ENCODE measurements at places on chromosomes 1 and 21. TPM values are rescaled to one million over a fixed set of nuclear protein-coding genes. Genes with fewer than 3 reads are reported as not detected.

- peaks cover 25% of the 10 kb centered on the region for H3K4me1 ChIP-seq
- H3K27ac ChIP-seq = peak overlapping the region; percentile 10
- no peaks in the 10 kb centered on the region for H3K36me3 ChIP-seq
- no peak for DNase-seq
Measured at GRCh38 chr1:8527941-8528340, 210.0 kb downstream of the SLC45A1 start.

The FCRL4 gene
- not detected for total RNA-seq

DNA sequence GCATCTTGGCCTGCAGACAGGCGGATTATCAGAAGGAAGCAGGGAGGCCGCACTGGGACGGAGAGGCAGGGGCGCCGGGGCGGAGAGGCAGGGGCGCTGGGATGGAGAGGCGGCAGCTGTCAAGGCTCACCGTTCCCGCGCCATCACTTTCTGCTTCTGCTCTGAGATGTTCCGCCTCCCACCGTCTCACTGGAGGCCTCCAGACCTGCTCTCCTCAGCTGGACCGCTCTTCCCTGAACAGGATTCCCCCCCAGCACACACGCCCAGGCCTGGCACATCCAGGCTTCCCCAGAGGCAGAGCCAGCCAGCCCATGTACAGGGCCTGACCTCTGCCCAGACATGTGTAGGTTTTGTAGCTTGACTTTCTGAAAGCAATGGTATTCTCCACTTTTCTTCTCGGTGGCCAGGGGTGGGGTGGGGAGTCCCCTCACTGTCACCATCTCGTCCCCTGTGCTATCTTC, 84.1 kb downstream of the RIPK4 start:
- H3K27me3 ChIP-seq = no peaks in the 10 kb centered on the region
- no peak for DNase-seq
- no peaks in the 10 kb centered on the region for H3K36me3 ChIP-seq
- no peak overlapping the region for H3K27ac ChIP-seq
- no peaks in the 10 kb centered on the region for H3K4me1 ChIP-seq

DNA sequence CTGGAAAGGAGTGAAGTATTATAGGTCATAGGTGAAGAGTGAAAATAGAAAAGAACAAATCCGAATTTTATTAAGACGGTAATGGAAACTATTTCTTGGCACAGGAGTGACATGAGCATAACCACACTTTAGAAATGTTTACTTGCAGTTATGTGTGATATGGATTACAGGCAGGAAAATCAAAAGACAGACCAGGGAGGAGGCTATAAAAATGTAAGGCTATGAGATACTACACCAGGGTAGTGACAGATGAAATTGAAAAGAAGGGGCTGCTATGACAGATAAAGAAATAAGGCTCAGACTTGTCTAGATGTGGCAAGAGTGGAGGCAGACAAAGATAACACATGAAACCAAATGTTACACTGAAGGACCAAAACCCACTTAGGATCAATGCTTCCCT, 31.7 kb downstream of the GPATCH2 start:
- no peaks in the 10 kb centered on the region for H3K4me1 ChIP-seq
- no peak overlapping the region for H3K27ac ChIP-seq
- H3K4me3 ChIP-seq = no peak overlapping the region
- no peak for DNase-seq
- no peaks in the 10 kb centered on the region for H3K36me3 ChIP-seq
- H3K27me3 ChIP-seq = no peaks in the 10 kb centered on the region

- H3K4me1 ChIP-seq = no peaks in the 10 kb centered on the region
- H3K36me3 ChIP-seq = no peaks in the 10 kb centered on the region
- no peak overlapping the region for H3K4me3 ChIP-seq
- DNase-seq = no peak
- H3K27ac ChIP-seq = no peak overlapping the region
Measured at GRCh38 chr1:152447484-152447883, 33.4 kb upstream of the CRNN start.

The SAMSN1 gene
- 51.2 TPM for total RNA-seq

- no peaks in the 10 kb centered on the region for H3K36me3 ChIP-seq
- H3K4me1 ChIP-seq = no peaks in the 10 kb centered on the region
- no peak overlapping the region for H3K27ac ChIP-seq
- DNase-seq = no peak
- peaks cover 17% of the 10 kb centered on the region for H3K27me3 ChIP-seq
- no peak overlapping the region for H3K4me3 ChIP-seq
Measured at GRCh38 chr1:56584910-56585528, 5.7 kb upstream of the PLPP3 start.

DNA sequence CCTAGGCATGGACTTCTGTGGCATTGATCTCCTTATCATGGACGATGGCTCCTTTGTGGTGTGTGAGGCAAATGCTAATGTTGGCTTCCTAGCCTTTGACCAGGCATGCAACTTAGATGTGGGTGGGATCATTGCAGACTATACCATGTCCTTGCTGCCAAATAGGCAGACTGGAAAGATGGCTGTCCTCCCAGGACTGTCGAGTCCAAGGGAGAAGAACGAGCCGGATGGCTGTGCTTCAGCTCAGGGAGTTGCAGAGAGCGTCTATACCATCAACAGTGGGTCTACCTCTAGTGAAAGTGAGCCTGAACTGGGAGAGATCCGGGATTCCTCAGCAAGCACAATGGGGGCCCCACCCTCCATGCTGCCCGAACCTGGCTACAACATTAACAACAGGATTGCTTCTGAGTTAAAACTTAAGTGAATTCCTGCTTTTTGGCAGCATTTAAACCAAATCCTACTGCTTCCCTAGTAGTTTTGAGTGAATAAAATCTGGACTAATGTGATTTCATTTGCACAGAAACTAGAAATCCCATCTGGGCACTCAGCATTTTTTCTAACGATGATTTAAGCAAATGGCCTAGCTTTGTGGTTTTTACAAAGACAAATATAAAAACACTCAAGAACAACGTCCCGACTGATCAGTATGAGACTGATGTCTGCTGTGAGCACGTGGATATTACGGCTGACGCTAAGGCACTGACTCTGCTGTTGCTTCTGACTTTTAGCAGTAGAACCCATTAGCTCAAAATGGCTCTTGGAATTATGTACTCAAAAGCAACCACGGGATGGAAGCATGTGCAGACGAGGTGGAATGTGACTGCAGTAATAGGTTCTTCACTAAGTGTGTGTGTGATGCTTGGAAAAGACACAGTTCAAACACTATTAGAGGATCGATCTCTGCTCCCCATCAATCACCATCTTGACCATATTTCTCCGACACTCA, 34.2 kb downstream of the RIMKLA start:
- no peak overlapping the region for H3K4me3 ChIP-seq
- no peak for DNase-seq
- no peak overlapping the region for H3K27ac ChIP-seq
- no peaks in the 10 kb centered on the region for H3K4me1 ChIP-seq
- H3K36me3 ChIP-seq = no peaks in the 10 kb centered on the region

- H3K27me3 ChIP-seq = no peaks in the 10 kb centered on the region
- no peak overlapping the region for H3K4me3 ChIP-seq
- H3K36me3 ChIP-seq = no peaks in the 10 kb centered on the region
- H3K4me1 ChIP-seq = no peaks in the 10 kb centered on the region
- no peak overlapping the region for H3K27ac ChIP-seq
Measured at GRCh38 chr21:35252831-35253230, 203.7 kb upstream of the RUNX1 start.

- peaks cover 2% of the 10 kb centered on the region for H3K27me3 ChIP-seq
- no peaks in the 10 kb centered on the region for H3K36me3 ChIP-seq
- no peak overlapping the region for H3K27ac ChIP-seq
- no peak for DNase-seq
- peaks cover 42% of the 10 kb centered on the region for H3K4me1 ChIP-seq
Measured at GRCh38 chr1:23564529-23565122, 5.3 kb upstream of the ID3 start.

- H3K27ac ChIP-seq = no peak overlapping the region
- DNase-seq = no peak
- H3K27me3 ChIP-seq = no peaks in the 10 kb centered on the region
- H3K4me3 ChIP-seq = no peak overlapping the region
- H3K4me1 ChIP-seq = no peaks in the 10 kb centered on the region
Measured at GRCh38 chr1:67646145-67647035, 38.6 kb upstream of the GADD45A start.

The ATP1A4 gene
- total RNA-seq = 0.22 TPM

GRCh38 chr1:50430010-50430405, 6.8 kb upstream of the DMRTA2 start:
- peaks cover 16% of the 10 kb centered on the region for H3K4me1 ChIP-seq
- H3K27ac ChIP-seq = no peak overlapping the region
- H3K27me3 ChIP-seq = peaks cover 69% of the 10 kb centered on the region
- DNase-seq = no peak
- no peak overlapping the region for H3K4me3 ChIP-seq
- H3K36me3 ChIP-seq = no peaks in the 10 kb centered on the region

DNA sequence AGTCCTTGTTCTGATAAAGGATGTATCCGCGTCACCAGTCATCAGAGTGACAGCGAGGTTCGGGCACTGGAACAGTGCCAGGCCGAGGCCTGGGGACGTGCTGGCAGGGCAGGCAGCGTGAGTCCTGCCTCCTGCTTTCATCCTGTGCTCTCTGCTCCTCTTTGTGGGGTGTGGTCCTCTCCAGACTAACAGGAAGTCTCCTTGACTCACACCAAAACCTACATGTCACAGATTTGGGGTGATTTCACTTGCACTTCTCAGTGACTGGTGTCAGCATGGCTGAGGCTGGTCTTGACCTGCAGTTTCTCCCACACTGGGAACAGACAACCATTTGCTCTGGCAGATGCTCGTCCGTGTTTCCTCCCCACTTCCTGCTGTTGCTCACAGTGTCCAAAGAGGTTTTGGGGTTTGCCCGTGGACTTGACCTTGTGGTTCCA, 8.8 kb upstream of the NLRP3 start:
- DNase-seq = peak; percentile 79
- H3K36me3 ChIP-seq = no peaks in the 10 kb centered on the region
- peak overlapping the region; percentile 40 for H3K4me3 ChIP-seq
- H3K27ac ChIP-seq = peak overlapping the region; percentile 73
- H3K4me1 ChIP-seq = peaks cover 43% of the 10 kb centered on the region
- H3K27me3 ChIP-seq = no peaks in the 10 kb centered on the region

The WDR64 gene
- not detected for total RNA-seq

GRCh38 chr1:146051452-146051851, 29.9 kb upstream of the HJV start:
- H3K4me3 ChIP-seq = peak overlapping the region; percentile 49
- no peaks in the 10 kb centered on the region for H3K36me3 ChIP-seq
- H3K4me1 ChIP-seq = peaks cover 10% of the 10 kb centered on the region
- no peaks in the 10 kb centered on the region for H3K27me3 ChIP-seq

GRCh38 chr21:34997294-34997693, 51.8 kb downstream of the RUNX1 start:
- H3K27ac ChIP-seq = no peak overlapping the region
- H3K36me3 ChIP-seq = peaks cover 25% of the 10 kb centered on the region
- no peak overlapping the region for H3K4me3 ChIP-seq
- peaks cover 67% of the 10 kb centered on the region for H3K4me1 ChIP-seq
- DNase-seq = no peak
- H3K27me3 ChIP-seq = no peaks in the 10 kb centered on the region

- no peak overlapping the region for H3K27ac ChIP-seq
- DNase-seq = no peak
- H3K4me1 ChIP-seq = peaks cover 30% of the 10 kb centered on the region
- no peaks in the 10 kb centered on the region for H3K27me3 ChIP-seq
- H3K36me3 ChIP-seq = no peaks in the 10 kb centered on the region
Measured at GRCh38 chr1:209648931-209649776, 3.1 kb downstream of the LAMB3 start.

The GBP5 gene
- 52.9 TPM for total RNA-seq

DNA sequence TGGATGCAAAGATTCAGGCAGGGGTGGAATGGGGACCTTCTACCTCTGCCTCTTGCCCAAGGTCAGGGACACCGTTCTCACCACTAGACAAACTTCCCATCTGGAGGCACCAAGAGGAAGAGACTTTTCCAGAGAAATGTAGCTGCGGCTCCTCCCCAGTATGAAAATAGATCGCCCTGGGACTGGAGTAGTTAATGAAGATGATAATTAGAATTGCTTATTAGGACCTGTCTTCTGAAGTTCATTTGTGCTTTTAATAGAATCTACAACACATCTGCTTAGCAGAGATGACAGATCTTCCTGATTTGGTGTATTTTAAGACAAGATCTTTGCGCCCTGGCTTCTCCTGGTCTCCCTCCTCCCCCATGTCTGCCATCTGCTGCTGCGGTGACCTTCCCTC, 266.6 kb downstream of the KAZN start:
- H3K27ac ChIP-seq = no peak overlapping the region
- no peak for DNase-seq
- no peaks in the 10 kb centered on the region for H3K36me3 ChIP-seq
- H3K4me1 ChIP-seq = no peaks in the 10 kb centered on the region
- peaks cover 3% of the 10 kb centered on the region for H3K27me3 ChIP-seq

DNA sequence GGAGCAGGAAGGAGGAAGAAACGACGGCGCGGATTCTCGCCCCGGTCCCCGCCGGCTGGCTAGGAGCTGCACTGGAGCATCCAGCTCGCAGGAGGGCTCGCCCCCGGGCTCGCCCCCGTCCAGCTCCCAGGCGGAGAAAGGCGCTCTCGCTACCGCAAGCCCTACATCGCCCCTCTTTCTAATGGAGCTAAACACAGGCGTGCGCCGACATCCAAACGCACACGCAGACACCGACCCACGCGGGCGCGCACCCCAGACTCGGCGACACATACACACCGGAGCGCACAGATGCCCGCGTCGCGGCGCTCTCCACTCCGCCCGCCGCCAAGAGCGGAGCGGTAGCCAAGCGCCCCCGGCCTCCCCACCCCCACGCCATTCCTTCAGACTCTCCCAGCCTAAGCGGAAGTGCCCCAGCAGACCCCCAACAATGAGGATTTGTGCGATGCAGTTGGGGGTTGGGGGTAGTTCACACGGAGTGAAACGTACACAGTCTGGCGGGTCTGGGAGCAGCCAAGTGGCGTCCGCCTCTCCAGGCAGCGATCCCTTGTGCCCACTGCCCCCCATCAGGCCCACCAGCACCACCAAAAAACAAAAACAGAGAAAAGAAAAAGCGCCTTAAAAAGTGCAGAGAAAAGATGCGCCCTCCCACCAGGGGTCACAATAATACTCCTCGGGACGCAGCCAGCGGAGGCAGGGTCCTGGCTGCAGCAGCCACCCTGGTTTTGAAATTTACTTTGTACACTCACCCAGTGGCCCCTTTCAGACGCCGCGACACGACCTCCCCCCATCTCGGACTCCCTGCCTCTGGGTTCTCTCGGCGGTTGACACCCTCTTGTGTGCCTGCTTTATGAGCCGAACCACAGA, 1.4 kb downstream of the DAB1 start:
- no peak for DNase-seq
- peaks cover 28% of the 10 kb centered on the region for H3K27me3 ChIP-seq

The UBE2U gene
- total RNA-seq = not detected

GRCh38 chr1:46522969-46523320, 28.5 kb downstream of the KNCN start:
- H3K4me1 ChIP-seq = peaks cover 7% of the 10 kb centered on the region
- peaks cover 7% of the 10 kb centered on the region for H3K27me3 ChIP-seq
- no peak overlapping the region for H3K27ac ChIP-seq
- DNase-seq = no peak
- H3K36me3 ChIP-seq = no peaks in the 10 kb centered on the region

The ACTL8 gene
- total RNA-seq = not detected

GRCh38 chr1:145936247-145936646, 9.0 kb upstream of the RBM8A start:
- no peak overlapping the region for H3K27ac ChIP-seq
- DNase-seq = no peak
- H3K36me3 ChIP-seq = peaks cover 44% of the 10 kb centered on the region

- no peak overlapping the region for H3K4me3 ChIP-seq
- H3K36me3 ChIP-seq = no peaks in the 10 kb centered on the region
- H3K4me1 ChIP-seq = no peaks in the 10 kb centered on the region
- peaks cover 5% of the 10 kb centered on the region for H3K27me3 ChIP-seq
- H3K27ac ChIP-seq = no peak overlapping the region
Measured at GRCh38 chr1:230715510-230715909, 1.6 kb upstream of the AGT start.

- no peaks in the 10 kb centered on the region for H3K36me3 ChIP-seq
- H3K27ac ChIP-seq = no peak overlapping the region
- H3K4me1 ChIP-seq = no peaks in the 10 kb centered on the region
- no peak overlapping the region for H3K4me3 ChIP-seq
- no peak for DNase-seq
- no peaks in the 10 kb centered on the region for H3K27me3 ChIP-seq
Measured at GRCh38 chr21:26445440-26445839, 127.6 kb downstream of the CYYR1 start.

The GOLT1A gene
- total RNA-seq = 0.30 TPM
